ENCODE measurements at places on chromosomes 4 and X.

- DNase-seq = no peak
These were observed 134.3 kb downstream of the TEX11 start for GRCh38 chrX:70774223-70774622.

DNA sequence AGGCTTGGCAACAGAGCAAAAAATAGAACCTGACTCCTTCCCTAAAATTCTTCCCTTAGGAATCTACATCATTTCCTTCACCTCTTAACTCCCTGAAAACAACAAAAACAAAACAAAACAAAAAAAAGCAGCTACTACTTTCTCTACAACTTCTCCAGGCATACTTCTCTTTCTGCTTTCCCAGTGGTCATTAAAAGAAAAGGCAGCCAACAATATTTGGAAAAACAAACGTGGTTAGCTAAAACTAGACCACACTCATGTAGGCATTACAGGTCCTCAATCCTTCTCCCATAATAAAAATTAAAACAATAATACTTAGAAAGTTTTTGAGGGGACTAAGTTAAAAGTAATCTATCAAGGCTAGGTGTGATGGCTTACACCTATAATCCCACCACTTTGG, 29.0 kb upstream of the SMIM14 start:
- no peak for DNase-seq

DNA sequence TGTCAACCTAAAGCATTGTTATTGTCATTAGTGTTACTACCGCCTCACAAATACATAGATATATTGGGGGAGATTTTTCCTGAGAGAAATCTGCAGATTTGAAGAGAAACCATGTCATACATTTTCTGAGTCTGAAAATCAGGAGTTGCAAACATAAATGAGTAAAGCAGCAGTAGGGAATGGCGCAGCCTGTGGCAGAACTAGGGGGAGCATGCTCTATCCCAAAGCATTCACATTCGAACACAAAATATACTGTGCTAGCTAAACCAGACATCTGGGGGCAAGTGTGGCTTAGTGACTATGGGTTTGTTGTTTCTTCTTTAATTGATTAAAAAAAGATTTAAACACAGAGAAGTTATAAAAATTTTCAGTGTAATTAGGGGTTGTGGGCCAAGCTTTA, 83.2 kb downstream of the CPE start:
- DNase-seq = no peak

DNA sequence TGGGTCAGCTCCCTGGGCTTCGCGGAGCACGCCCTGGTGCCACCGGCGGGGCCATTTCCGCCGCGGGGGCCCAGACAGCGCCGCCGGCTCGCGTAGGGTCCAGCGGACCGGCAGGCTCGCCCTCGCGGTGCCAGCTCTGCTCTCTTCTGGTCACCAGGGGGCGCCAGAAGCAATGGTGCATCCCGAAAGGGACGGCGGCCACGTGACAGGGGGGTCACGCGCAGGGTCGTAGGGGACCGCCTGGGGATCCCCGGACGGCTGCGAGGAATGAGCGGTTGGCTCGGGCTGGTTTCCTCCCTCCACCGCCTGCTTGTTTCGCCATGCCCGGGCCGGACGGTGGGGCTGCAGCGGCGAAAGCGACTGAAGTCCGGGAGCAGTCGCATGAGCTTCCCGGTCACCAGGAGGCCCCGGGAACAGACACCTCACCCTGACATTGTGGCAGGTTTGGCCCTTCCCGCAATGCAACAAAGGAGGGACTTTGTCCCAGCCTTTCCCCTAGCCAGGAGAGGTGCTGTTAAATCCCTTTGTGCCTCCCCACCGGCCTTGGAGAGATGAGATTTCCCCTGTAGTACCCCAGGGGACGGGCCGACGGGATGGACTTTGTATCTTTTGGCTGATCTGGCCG, 15.8 kb downstream of the ZCCHC12 start:
- DNase-seq = peak; percentile 50

- no peak for DNase-seq
These were observed 89.8 kb downstream of the UCHL1 start for GRCh38 chr4:41346306-41347061.

DNA sequence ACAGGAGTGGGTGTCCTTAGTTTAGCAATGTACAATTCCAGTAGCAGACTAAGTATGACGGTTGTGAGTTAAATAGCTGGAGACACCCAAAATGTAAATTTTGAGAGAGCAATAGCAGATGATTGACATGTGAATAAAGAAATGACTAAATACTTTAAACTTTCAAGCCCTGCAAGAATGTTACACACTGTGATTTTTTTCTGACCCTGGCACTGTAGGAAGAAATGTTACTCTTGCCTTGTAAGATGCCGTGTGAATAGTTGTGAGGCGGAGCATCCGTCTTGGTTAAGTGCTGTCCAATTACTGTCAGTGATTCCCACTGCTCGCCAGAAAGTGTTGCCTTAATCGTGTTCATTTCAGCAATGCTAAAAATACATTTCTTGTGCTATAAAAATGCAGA, 1248.1 kb downstream of the RAPGEF2 start:
- DNase-seq = no peak

DNA sequence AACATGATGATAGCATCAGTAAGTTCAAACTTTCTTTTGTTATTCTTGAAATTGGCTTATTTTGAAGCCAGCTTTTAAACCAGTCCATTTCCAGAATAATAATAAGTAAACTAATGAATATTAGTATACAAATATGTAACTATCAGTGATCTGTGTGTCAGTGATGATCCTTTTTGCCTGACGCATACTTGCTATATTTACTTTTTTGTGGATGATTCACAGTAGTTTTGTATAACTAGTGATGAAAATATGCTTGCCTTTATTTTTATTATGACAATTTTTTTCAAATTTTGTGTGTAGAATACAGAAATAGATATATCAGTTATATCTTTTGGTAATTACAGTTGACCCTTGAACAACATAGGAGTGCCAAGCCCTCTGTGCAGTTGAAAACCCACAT, 49.5 kb downstream of the USP53 start:
- no peak for DNase-seq

- no peak for DNase-seq
These were observed 1969.3 kb downstream of the PCDH7 start for GRCh38 chr4:32689518-32689917.

DNA sequence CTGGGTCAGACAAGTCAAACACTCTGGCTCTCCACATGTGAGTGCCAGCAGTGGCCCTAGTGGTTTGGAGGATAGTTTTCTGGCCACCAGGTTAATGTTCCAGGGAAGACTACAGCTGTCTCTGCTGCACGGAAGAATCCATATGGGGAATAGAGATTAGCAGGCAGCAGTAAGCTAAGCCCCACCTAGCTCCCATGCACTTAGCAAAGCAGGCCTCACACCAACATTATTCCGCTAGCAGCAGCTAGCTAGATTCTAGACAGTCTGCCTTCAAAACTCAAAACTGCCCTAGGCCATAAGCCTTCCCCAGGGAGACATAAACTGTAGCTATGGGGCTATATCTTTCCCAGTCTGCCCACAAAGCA, 203.4 kb downstream of the CHIC1 start:
- no peak for DNase-seq

- no peak for DNase-seq
These were observed 48.8 kb upstream of the PGRMC1 start for GRCh38 chrX:119187298-119187697.

GRCh38 chr4:2792711-2793585, at the start of gene SH3BP2:
Gene SH3BP2, plus strand, starts transcription at chr4:2793085. Its CDS starts 27,533 bp downstream, at chr4:2820618.
- peak; percentile 5 for DNase-seq

DNA sequence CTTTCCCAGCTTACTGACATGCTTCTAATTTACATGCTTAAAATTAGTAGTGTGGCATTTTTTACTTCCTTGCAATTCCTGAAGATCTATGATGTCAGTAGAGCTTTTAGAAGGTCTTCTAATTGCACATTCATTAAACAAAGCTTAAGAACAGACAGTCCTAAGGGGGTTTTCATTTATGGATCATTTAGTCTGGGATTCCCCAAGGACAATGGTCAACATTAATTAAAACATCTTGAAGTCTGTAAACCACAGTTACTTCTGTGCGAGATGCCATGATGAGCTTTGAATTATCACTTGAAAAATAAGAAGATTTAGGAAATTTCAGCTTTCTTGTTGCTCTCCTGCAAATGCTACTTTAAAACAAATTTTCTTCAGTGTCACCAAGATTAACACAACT, 20.2 kb downstream of the ANXA3 start:
- DNase-seq = no peak

- no peak for DNase-seq
These were observed 712 bp downstream of the STX18 start for GRCh38 chr4:4541040-4541631.

- no peak for DNase-seq
These were observed 7.7 kb upstream of the F11 start for GRCh38 chr4:186258216-186258811.

DNA sequence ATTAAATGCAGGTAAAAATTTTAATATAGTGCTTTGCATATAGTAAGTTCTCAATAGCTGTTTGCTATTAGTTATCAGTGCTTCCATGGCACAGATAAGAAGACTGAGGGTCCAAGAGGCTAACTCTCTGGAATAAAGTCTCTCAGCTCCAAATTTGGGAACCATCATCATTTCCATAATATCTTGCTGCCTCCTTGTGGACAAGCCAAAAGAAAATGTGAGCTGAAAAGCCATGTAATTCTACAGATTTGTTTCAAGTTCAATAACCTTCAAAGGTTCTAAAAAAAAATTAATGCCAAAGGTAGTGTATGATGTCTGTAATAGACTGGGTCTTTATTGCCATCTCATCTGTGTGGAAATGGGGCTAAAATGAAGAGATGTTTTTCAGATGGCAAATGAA, 136.9 kb upstream of the VCX start:
- DNase-seq = no peak

DNA sequence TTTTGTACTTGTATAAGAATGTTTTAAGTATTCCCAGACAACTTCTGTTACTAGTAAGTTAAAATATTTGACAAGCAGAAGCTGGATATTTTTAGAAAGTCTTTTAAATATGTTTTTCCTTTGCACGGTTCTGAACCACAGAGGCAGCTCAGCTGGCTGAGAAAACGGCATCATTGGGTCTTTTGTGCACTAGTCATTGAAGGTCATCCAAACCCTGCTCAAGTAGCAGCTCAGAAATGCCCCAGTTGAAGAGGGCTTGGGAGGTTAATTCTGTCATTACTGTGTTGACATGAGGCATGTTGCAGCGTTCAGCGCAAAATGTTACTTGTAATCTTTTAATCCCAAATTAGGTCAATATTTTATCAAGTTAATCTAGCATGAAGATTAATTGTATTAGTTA, 383.7 kb upstream of the FAM241A start:
- no peak for DNase-seq

DNA sequence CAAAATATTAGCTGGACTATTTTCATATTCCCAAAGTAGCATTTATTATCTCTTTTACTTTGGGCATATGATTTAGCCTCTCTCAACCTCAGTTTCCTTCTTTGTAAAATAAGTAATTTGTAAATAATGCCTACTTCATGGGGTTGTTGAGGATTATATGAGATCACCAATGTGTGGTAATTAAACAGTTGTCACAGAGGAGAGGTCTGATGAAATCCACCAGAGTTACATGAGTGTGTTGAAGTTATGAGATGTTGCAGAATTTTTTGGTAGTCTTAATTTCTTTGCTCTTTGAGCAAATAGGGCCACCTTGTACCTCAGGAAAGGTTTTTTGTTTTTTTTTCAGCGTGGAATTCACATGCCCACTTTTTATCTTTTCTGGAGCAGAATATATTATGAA, 1.4 kb downstream of the COX7B start:
- DNase-seq = no peak
